ENCODE measurements at places on chromosomes 1 and 21.

DNA sequence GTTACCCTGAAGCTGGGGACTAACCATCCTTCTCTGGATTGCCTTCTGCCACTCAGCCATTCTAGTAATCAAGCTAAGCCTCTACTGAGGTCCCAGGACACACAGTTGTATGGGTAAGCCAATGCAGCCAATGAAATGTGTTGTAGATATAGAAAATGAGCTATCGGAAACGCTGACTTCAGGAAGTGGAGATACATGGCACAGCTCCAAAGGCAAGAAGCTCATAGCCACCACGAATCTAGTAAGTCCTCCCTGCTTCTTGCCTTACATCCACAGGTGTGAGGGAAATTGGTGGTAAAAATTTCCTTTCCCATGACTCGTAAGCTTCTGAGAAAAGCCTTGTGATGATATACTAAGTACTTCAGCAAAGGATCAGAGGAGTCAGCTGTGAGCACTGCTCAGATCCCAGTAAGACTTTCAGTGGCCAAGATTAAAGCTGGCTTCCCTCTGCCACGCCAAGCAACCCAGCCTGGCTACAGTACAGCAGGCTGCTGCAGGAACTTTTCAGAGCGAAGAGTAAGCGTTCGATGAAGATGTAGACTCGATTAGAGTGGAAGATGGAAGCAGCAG lies 117.7 kb downstream of the SIM2 start:
- DNase-seq: no peak

- no peak for DNase-seq
These were observed 39.6 kb upstream of the ABCG1 start for GRCh38 chr21:42179316-42179715.

DNA sequence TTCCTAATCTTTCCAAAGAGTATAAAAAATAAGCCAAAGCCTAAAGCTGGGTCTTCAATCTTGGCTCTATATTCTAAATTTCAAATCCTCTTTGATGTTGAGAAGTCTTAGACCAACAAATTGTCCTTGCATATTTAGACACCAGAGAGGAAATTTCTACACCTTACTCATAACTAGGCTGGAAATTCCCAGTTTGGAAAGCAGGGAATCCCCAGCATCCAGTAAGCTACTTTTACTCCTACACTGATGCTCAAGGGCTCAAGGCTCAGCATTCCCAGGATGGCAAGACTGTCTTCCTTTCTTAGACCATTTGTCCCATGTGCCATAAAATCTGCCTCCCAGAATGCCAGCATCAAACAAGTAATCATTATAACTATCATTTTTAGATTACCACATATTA lies 28.3 kb downstream of the PRDX6 start:
- no peak for DNase-seq

DNA sequence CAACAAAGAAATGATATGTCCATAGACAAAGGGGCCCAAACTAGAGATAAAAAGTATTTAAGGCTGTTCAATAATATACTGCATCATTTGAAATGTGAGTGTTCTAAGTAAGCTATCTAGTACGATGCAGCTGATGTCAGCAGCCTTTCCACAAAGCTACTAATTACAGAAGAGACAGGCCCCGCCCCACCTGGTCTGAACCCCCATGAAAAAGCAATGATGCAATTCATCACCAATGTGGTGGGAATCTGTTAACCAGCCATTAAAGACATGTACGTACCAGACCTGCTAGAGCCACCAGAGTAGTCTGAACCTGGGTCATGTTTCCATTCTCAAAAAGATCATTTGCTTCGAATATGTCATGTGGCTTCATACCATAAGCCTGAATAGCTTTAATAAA lies 25.1 kb downstream of the CNN3 start:
- DNase-seq: no peak

- DNase-seq: no peak
These were observed 93.7 kb downstream of the NTMT2 start for GRCh38 chr1:170239445-170239844.

DNA sequence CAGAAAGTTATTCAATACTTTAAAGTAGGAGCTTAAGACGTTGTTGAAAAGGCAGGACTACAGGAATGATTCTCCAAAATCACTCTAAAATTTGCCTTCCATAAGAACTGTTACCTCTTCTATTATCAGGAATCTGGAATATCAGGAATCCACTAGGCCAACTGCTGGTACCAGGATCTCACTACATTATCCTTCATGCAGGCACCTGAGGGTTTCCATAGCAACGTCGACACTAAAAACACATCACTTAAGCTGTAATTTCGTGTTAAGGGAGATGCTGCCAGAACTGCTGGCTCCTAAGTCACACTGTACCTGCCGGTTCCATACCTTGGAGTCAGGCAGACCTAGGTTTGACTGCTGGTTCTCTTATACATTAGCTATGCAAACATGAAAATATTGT lies 139.7 kb upstream of the C1orf87 start:
- no peak for DNase-seq

All from NCI-H524 treated with DMSO at 0.1 percent for 48 hours (cell line).